Thoracic aorta (tissue), 2 donors: ENCODE measurements at places on chromosomes 1 and 21.
A peak's percentile ranks its signal among the peaks of the same experiment; 100 is the strongest.

GRCh38 chr1:76013206-76013581, 61.4 kb upstream of the ST6GALNAC3 start:
- no peaks in the 10 kb centered on the region for H3K36me3 ChIP-seq
- no peak for DNase-seq
- no peaks in the 10 kb centered on the region for H3K4me1 ChIP-seq
- no peaks in the 10 kb centered on the region for H3K27me3 ChIP-seq
- no peak overlapping the region for H3K4me3 ChIP-seq

GRCh38 chr1:62774971-62775595, 8.8 kb upstream of the ATG4C start:
- no peaks in the 10 kb centered on the region for H3K36me3 ChIP-seq
- H3K27me3 ChIP-seq, result no peaks in the 10 kb centered on the region
- H3K27ac ChIP-seq, result no peak overlapping the region
- H3K4me3 ChIP-seq, result no peak overlapping the region

DNA sequence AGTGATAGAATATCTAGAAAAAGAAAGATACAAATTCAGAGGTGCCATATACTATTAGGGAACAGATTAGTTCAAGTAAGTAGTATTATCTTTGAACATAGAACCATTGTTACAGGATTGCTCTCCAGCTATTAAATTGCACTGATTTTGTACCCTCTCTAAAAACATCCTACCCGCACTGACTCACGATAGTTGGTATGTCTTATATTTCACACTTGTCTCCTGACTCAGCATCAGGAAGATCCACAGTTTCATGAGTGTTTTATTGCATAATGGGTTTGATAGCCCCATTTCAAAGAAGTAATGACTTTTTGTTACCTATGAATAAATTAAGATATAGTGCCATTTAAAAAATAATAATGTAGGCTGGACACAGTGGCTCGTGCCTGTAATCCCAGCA, 6.0 kb downstream of the TATDN3 start:
- H3K4me1 ChIP-seq, result peaks cover 10% of the 10 kb centered on the region
- peaks cover 13% of the 10 kb centered on the region for H3K36me3 ChIP-seq
- no peaks in the 10 kb centered on the region for H3K27me3 ChIP-seq
- H3K4me3 ChIP-seq, result no peak overlapping the region
- H3K27ac ChIP-seq, result no peak overlapping the region

GRCh38 chr1:21520899-21521716, 11.9 kb downstream of the ALPL start:
- no peaks in the 10 kb centered on the region for H3K27me3 ChIP-seq
- no peak overlapping the region for H3K4me3 ChIP-seq
- no peaks in the 10 kb centered on the region for H3K4me1 ChIP-seq
- no peaks in the 10 kb centered on the region for H3K36me3 ChIP-seq
- no peak for DNase-seq

DNA sequence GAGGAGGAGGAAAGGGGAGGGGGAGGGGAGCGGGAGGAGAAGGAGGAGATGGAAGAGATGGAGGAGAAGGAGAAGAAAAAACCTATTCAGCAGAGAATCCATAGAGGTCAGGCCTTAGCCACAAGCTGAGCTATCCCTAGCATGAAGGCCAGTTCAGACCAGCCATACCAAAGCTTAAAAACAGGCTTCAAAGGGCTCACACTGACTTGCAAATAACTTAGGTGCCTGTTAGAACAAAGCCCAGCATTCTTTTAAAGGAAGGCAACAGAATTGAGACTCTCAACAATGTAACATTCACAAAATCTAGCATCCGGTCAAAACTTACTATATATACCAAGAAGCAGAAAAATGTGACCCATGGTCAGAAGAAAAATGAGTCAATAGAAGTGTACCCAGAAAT, 43.6 kb upstream of the IFFO2 start:
- H3K27me3 ChIP-seq, result no peaks in the 10 kb centered on the region
- H3K4me3 ChIP-seq, result no peak overlapping the region
- DNase-seq, result no peak
- peaks cover 27% of the 10 kb centered on the region for H3K4me1 ChIP-seq
- H3K27ac ChIP-seq, result peak overlapping the region; percentile 70
